ENCODE measurements at places on chromosomes 5 and 9.

DNA sequence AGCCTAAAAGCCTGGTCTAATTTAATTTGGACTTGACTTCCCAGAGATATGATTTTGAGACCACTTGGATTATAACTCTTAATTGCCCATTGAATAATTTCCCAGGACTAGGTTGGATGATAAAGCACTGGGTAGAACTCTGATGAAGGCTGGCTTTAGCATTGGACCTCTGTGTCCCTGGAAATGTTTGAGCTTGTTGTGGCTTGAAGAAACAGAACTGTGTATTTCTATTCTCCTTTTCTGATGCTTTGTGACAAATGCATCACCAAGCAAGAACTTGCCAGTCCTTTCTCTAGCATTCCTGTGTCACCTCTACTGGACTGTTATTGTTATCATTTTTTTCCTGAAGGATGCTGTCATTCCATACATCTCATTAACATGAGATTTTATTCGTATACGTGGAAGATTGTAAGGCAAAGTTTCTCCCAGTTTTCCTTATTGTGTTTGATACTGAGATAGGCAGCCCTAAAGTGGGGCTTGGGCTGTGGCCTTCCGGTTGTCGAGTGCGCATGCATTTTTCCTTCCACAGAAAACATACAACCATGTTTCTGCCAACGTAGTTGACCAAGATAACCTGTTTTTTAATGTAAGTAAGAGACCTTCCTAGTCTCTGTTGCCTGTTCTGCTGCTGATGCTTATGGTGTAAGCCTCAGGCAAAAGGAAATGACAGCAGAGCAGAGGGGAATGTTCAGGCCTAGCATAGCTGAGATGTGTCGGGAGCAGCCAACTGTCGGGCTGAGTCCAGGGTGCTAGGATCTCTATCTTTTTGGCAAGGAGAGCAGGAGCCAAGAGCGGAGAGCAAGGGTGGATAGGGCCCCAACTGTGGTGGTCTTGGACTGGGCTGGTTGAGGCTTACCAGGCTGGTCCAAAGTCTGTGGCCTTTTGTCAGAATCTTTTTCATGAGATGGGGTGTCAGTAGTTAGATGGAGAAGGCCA is 2.3 kb downstream of the NTRK2 start:
- no peak for DNase-seq

DNA sequence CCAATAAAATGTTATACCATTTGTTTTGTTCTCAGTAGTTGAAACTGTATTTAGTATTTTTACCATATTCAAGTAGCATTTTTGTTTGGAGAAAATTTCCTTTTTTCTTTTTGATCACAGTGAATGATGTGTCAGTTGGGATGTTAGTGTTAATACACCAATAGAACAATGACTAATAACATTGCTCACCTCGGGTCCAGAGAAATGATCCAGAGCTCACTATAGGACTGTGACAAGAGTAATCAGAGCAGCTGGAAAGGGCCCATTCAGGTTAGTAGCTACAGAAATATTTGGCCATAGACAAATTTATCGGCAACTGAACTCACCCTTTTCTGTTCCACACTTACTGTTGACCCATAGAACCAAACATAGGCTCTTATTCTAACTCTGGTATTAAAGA is 989.2 kb downstream of the TLE4 start:
- DNase-seq: no peak

DNA sequence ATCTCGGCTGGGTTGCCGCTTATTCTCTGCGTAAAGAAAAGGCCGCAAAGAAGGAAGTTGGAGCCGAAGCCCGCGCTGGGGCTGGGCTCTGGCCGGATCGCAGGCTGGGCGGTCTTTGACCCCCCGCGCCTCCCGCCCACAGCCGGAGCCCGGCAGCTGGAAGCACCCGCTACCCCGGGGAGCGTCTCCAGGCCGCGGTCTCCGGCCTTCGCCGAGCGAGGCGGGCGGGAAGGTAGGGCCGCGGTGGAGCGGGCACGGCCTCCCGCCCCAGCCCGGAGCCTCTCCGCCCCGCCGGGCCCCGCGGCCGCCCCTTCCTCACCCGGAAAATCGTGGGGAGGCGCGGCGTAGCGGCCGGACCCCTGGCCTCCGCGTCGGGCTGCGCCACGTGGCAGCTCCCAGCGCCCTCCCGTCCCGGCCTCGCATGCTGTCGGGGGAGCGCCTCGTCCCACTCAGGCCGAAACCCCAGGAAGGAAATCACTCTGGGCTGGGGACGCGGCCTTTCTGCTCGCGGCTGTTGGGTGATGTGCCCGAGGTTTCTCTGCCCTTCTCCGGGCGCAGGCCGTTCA is 12.0 kb downstream of the FOXD1 start:
- peak; percentile 46 for DNase-seq

DNA sequence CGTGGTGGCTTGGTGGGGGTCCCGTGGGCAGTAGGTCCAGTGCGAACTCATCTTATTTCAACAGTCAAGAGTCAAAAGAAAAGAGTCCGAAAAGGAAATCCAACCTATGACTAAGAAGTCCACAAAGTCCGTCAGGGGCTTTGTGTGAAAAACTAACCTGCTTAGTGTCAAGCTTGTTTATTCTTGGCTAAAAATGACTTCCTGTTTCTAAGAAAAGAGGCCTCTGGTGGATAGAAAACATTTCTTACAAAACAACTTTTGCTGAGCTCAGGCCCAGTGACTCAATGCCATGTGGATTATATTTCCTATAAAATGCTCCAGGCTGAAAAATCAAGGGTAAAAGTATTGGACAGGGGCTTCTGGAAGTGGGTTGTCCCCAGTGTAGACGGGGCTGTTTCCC is 105.9 kb downstream of the GADD45G start:
- DNase-seq: peak; percentile 33

DNA sequence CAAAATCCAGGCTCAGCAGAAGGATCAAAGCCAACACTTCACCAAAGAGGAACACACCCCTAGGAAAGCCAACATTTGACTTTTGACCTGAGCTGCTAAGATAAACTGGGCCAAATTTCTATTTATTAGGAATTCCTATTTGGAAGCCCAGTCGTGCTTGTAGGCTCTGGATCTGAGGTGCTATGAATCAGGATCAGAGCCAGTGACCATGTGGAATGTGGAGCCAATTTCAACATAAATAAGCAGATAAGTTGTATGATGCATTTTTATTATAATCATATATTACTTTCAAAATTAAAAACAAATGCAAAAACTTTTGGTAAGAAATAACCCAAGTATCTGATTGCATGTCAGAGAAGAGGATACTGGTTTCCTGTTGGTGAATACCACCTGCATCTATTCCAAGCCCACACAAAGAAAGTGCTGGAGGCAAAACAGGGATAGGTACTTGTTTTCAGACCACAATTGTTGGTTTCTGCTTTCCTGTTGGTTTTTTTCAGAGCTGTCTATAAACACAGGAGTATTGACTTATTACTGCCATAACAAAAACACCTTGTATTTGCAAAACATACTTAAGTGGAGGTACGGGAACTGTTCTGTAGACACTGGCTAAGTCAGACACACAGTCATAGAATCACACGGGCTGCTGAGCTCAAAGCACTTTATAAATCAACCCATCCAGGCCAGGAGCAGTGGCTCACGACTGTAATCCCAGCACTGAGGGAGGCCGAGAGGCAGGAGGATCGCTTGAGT is 52.8 kb downstream of the ARL15 start:
- DNase-seq: no peak

Measured in astrocyte of the hippocampus (primary cell).